Activated CD8-positive, alpha-beta T cell treated with anti-CD3 and anti-CD28 coated beads, Interleukin-2, amount 10 ng/mL, durations not matched to agents 7 days and 5 days (primary cell): ENCODE measurements at places on chromosomes 1 and 21. TPM values are rescaled to one million over a fixed set of nuclear protein-coding genes. Genes with fewer than 3 reads are reported as not detected.

DNA sequence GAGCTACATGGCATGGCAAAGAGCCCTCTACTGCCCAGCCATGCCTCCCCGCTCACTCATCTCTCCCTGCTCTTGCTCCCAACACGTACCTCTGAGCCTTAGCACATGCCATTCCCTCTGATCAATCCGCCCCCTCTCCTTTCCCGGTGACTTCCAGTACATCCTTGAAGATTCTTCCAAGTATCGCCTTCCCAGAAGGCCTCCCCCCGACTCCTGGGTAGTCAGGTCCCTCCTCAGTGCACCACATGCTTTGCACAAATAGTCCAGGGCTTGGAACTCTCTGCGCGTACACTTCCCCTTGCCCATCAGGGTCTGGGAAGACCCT is 77.0 kb upstream of the IFFO2 start:
- no peak for DNase-seq

DNA sequence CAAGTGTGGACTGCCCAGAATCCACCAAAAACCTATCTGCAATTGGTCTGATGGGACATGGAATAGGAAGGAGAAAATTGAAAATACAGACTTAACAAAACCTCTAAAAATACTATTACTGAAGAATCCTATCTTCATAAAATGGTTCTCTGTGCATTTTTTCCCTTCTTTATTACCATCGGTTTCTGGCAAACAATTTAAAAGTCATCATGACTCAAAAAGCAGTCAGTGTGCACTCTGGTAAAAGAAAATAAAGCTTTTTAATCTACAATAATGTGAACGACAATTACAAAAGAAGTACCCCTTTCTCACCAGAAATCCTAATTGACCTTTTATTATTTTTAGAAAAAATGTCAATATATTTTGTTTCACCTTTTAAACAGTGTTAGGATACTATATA is 186.3 kb downstream of the TPR start:
- DNase-seq: no peak

Gene GCSAML
- total RNA-seq: not detected

- DNase-seq: no peak
These were observed 329.3 kb downstream of the BARHL2 start for GRCh38 chr1:90387805-90388204.

- DNase-seq: no peak
These were observed 63.2 kb downstream of the IER5 start for GRCh38 chr1:181151378-181152326.

DNA sequence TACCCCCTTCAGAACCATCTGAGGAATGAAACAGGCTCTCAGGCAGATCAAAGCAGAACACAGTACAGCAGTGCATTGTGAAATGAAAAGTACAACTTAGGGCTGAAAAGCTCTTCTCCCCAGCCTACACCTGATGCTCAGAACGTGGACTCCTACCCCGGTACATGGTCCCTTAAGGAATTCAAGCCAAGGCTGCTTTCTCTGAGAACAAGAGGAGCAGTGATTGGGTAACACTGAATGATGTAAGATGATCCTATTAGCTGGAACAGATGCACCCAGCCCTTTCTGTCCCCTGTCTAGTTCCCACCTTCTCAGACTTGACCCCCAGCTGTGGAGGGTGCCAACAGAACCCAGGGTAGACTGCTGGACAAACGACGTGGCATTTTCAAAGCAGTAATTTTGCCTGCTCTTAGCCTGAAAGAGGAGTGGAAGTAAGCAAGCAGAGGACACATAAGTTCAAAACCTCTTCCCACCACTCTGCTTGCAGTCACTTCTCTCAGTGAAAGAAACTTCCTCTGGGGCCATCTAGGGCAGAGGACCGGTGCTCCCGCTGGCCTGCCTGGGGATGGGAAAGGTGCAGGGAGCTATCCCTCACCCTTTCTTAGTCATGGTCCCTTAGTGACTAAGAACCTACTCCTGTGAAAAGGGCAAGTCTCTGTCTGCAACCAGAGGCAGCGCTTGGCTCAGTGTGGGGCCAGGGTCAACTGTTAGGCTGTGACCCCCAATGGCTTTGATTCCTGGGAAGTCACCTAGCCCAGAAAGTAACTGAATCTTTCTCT is 72.7 kb downstream of the TRABD2B start:
- DNase-seq: no peak

GRCh38 chr1:175152006-175152652 is 40.4 kb downstream of the KIAA0040 start:
- DNase-seq: peak; percentile 76
